ENCODE measurements at places on chromosomes 7 and 10.

DNA sequence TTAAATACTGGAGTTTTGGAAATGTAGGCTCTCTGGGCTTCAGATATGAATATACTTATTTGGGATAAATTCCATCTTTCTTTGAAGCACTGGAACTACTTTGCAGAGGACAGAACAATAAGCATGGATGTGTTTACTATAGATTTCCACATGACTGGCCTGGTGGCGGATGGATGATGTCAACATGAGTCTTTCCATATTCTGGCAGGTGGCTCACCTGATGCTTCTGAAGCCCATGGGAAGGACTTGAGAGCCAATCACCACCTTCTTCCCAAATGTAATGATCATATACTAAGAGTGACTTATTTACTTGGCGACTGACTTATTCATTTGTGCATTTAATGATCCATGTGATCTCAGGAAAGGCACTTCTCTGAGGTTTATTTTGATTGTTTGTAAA, 110.5 kb downstream of the FANK1 start:
- no peak for DNase-seq

GRCh38 chr10:116817780-116818343, 31.4 kb upstream of the ENO4 start:
- DNase-seq: no peak

DNA sequence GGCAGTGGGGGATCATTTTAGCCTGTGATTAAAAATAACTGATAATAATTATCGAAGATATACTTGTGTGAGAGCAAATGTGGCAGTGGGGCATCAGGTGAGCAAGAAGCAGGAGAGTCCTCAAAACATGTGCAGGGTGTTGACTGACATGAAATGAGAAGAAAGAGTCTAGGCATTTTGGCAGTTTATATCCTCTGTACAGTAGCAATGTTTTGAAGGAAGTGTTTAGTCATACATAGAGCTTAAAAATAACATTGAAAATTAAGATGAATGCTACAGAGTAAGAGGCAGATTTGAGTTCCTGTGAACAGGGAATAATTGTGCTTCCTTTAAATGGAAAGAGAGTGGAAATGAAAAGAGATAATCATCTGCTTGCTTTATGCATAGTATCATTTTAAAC, 47.4 kb downstream of the VPS50 start:
- no peak for DNase-seq

- no peak for DNase-seq
These were observed 93.6 kb downstream of the CTNNA3 start for GRCh38 chr10:67602268-67602950.

- DNase-seq: no peak
These were observed 186.6 kb upstream of the PDE1C start for GRCh38 chr7:32256811-32257210.

DNA sequence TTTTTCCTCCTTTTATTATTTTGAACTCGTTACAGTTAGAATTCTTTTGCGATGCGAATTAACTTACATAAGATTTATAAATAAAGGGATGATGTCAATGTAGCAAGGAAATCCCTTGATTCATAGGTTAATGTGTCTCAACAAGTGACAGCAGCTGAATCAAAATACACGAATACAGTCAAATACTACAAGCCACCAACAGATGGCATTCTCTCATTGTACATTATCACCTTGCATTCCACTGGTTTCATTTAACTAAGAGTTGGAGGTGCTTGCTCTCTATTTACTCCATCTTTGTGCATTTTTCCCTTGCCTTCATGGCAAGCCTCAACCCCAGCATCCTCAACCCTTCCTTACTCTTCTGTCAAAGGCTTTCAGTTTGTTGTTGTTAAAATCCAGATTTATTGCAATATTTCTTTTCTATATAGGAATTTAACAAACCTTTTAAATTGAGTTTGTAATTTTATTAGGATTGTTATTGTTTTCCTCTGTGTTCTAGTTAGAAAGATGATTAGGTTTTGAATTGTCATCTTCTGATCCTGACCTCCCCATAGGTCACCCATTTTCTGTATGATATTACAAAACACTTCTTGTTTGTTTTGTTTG, 78.3 kb downstream of the SLC25A40 start:
- peak; percentile 67 for DNase-seq

GRCh38 chr10:80356989-80357850, 639 bp downstream of the DYDC2 start:
- DNase-seq: peak; percentile 18

DNA sequence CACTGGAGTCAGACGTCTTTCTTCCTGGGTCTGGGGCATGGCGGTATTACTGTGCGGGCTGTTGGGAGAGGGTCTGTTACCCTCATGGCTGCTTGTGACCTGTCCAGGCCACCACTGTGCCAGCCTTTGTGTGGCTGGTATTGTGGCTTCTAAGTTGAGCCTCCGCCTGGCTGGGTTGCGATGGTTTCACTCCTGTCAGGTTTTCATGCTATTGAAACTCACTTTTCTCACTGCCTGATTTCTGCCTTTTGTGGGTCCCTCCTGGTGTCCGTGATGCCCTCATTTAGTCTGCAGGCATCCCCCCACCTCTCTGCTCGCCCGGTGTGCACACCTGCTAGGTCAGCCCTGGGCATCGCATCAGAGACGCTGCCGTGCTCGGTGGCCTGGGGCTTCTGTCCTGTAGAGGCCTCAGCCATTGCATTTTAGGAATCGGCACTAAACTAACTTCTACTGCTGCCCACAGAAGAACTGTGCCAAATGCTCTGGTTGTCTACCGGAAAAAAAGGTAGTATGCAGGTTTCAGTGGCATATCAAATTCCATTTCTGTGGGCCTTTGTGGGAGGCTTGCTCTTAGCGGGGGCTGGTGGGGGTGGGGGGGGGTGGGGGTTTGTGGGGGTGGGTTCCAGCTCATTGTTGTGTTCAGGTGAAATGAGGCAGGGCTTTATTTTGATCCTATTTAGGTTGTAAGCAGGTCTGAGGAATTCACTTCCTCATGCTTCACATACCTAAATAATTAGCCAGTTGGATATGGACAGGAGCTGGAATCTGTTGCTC, 64.3 kb downstream of the MGMT start:
- no peak for DNase-seq

All from suppressor macrophage treated with lipopolysaccharide for 1 hour (primary cell).